Activated CD8-positive, alpha-beta memory T cell treated with anti-CD3 and anti-CD28 coated beads for 24 hours (primary cell): ENCODE measurements at places on chromosomes 1 and 21.

DNA sequence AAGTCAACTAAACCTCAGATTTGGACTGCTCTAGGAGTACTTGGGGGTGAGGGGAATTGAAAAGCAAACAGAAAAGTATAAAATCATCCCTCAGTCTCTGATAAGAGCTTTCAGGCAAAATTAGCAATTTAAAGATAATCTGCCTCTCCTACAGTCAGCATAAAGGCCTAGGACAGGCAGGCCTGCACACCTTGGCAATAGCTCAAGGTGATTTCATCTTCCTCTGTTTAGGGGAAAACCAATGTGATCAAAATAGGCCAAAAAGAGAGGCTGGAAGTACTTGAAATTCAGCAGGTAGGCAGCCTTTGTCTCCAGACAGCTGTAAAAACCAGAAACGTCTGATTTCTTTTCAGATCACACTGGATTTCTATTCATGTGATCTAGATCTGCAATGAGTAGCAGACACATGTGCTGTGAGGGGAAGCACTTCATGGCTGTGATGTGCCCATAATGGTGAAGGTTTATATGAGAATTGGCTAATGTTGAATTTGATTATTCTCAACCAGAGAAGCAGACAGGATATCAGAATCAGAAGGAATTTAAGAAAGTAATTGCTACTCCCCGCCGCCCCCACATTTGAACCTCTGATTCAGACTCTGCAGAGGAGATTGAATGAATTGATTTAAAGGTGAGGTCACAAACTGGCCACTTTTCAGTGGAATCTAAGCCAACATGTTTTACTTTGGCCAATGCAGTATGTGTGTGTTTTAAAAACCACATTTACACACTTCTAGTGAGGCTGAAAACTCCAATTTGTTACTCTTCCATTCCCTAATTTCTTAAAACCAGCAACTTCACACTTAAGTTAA is 45.8 kb upstream of the DNASE2B start:
- DNase-seq = no peak

DNA sequence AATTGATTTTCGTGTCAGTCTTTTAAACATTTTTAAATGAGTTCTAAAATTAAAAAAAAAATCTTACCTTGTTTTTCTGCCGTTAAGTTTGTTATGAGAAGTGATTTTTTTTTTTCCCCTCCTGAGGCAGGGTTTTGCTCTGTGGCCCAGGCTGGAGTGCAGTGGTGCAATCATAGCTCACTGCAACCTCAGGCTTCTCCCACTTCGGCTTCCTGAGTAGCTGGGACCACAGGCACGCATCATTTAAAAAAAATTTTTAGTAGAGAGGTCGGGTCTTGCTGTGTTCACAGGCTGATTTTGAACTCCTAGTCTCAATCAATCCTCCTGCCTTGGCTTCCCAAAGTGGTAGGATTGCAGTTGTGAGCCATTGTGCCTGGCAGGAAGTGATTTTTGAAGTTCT is 41.1 kb downstream of the MTR start:
- DNase-seq = no peak

GRCh38 chr1:158163000-158163947 is 17.4 kb upstream of the CD1D start:
- DNase-seq = no peak

DNA sequence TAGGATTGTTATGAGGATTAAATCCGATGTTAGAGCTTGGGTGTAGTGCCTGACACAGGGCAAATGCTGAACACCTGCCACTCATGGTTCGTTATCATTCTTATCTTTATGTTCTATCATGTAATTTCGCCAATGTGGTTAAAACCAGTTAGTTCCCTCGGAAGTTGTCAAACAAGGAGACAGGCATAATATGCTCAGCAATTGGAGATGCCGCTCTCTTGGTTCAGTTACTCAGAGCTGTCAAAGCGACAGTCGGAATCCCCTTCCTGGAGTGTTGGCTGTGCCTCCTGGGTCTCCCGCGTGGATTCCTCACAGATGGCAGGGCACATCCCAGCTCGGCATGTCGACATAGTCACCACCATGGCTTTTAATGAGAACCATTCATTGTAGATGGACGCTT is 192.2 kb downstream of the ROR1 start:
- no peak for DNase-seq

GRCh38 chr21:25735646-25736597 is 1.1 kb downstream of the GABPA start:
- DNase-seq = no peak

DNA sequence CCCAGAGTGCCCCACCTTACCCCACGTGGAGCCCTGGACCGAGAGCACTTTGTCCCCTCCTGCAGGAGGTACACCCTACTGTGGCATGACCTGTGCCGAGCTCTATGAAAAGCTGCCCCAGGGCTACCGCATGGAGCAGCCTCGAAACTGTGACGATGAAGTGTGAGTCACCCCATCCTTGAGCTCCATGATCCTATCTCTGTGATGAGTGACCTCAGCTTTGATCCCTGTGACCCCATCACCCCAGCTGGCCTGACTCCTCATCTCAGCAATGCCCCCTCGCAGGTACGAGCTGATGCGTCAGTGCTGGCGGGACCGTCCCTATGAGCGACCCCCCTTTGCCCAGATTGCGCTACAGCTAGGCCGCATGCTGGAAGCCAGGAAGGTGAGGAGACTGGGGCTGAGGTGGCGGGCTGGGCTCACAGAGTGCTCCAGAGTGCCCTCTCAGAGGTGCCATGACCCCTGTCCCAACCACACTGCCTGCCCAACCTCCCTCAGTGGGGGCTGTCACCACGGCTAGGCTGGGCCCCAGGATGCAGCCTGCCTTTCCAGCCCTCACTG is 16.2 kb upstream of the MPL start:
- DNase-seq = no peak

DNA sequence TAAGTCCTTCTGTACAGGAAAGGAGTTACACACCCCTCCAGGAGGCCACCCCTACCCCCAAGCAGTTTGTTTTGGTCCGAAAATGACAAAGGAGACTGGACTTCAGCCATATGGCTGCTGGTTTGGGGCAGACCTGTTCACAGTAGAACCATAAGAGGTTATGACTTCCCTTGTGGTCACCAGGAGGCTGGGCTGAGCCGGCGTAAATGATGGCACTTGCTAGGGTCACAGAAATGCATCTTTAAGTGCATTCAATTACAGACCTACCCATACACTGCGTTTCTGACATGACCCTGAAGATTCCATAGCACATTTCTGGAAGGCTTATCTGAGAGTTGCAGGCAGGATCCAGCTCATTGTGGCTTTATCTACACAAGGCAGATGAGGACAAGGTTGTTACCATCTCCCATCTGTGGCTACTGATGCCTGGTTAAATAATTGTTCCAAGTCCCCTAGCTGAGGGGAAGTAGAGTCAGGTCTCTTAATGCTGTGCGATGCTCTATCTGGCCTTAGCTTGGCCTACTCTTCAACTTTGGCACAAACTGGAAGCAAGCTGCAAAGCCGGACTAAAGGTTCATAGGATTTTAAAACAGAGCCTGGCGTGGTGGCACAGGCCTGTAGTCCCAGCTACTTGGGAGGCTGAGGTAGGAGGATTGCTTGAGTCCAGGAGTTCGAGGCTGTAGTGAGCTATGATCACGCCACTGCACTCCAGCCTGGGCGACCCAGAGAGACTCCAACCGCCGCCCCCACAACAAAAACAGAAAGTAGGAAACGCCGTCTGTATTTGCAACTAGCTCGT is 1.7 kb upstream of the TRIM67 start:
- no peak for DNase-seq

DNA sequence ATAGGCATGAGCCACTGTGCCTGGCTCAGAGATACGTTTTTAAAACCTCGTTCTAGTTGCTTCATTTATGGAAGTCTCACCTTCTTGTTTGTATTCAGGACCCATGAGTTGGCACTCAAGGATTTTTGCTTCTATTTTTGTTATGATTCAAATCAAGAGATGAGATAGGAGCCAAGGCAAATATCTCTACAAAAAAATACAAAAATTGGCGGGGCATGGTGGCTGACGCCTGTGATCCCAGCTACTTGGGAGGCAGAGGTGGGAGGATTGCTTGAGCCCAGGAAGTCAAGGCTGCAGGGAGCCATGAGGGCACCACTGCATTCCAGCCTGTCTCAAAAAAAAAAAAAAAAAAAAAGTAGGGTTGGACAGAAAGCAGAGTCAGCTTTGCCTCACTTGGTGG is 36.8 kb upstream of the ERRFI1 start:
- DNase-seq = no peak

- DNase-seq = no peak
These were observed 274.4 kb downstream of the PTBP2 start for GRCh38 chr1:96996001-96996400.

DNA sequence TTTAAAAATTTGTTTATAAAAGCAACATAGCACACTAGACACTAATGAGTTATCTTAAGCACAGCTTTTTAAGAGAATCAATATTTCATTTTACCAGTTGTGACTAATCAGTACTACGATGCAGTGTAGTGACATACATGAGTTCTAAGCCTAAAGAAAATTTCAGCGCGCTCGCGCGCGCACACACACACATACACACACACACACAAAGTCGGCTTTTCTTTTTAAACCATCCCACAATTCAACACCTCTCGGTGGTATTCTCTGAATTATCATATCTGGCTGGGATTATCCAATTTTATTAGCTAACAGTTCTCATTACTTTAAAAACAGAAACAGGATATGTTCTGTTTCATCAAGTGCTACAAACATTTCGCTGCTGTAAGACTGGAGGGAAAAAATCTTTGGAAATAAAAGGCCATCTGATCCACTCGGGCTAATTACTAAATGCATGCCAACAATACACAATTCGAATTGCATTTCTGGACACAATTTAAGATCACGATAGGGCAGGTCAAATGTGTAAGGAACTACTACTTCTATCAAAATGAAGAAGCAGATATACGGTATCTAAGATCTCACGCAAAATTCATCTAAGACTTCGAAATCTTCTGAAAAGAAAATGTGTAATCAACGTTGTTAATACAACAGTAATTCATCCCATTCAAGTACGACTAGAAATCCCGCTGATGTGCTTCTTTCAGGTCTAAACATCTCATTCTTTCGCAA is 1.2 kb downstream of the TUT4 start:
- DNase-seq = no peak

- no peak for DNase-seq
These were observed 74.6 kb upstream of the NFIA start for GRCh38 chr1:61007534-61008364.

DNA sequence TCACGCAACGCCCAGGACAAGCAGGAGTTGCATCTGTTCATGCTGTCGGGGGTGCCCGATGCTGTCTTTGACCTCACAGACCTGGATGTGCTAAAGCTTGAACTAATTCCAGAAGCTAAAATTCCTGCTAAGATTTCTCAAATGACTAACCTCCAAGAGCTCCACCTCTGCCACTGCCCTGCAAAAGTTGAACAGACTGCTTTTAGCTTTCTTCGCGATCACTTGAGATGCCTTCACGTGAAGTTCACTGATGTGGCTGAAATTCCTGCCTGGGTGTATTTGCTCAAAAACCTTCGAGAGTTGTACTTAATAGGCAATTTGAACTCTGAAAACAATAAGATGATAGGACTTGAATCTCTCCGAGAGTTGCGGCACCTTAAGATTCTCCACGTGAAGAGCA is 60.4 kb upstream of the ZNF326 start:
- no peak for DNase-seq

GRCh38 chr1:104459886-104460285 is 710.2 kb downstream of the AMY1C start:
- no peak for DNase-seq

GRCh38 chr1:195973311-195973904 is 634.8 kb downstream of the KCNT2 start:
- no peak for DNase-seq

- DNase-seq = no peak
These were observed 472 bp downstream of the DTL start for GRCh38 chr1:212035835-212036605.

- no peak for DNase-seq
These were observed 21.6 kb downstream of the HUNK start for GRCh38 chr21:31894457-31894856.

DNA sequence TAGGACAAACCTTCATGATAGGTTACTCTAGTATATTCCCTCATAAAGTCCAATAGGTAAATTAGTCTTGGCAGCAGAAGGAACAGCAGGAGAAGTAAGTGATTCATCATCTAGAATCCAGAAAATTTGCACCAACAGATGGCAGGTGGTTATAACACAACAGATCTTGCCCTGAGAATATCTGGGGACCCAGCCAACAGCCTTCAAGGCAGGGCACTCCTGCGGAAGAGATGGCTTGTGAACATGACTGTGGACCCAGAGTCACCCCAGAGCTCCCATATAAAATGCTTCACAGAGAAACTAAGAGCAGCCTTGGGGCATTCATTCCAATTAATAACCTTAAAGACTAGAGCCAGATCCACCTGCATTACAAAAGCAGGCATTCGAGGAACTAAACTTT is 7.9 kb upstream of the PLA2G2C start:
- no peak for DNase-seq

- no peak for DNase-seq
These were observed 305.5 kb upstream of the DUSP10 start for GRCh38 chr1:222047366-222047765.

DNA sequence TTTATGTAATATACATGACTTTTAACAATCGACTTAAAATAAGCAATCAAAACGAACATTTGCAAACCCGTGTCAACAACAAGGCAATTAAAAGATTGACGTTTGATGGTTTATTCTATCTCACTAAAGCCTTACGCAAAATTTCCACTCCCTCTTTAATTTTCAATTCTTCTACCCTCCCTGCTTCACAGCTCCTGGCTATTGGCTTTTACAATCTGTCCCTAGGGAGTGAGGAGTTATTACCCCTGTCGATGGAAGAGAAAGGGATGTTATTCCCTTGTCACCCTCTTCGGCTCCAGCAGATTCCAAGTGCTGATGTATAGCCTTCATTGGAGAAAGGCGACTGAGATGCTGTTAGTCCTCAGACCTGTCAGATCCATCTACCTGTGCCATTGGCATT is 161.3 kb downstream of the ZNF281 start:
- DNase-seq = no peak

- DNase-seq = no peak
These were observed 17.9 kb upstream of the MPL start for GRCh38 chr1:43319766-43320165.

DNA sequence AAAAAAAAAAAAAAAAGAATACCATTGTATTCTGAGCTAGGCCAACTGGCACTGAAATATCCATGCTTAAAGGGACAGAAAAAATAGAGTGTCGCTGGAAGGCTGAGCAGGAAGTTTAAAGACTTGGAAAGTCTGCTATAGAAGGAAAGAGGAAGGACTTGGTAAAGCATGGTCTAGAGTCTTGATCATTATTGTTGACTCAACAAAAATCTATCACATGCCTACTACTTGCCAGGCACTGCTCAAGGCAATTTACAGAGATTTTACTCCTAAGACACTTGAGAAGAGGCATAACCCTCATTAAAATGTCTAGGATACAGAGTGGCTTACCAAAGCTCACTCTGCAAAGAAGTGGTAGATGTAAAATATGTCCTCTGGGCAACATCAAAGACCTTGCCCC is 324.0 kb upstream of the DAB1 start:
- DNase-seq = no peak

DNA sequence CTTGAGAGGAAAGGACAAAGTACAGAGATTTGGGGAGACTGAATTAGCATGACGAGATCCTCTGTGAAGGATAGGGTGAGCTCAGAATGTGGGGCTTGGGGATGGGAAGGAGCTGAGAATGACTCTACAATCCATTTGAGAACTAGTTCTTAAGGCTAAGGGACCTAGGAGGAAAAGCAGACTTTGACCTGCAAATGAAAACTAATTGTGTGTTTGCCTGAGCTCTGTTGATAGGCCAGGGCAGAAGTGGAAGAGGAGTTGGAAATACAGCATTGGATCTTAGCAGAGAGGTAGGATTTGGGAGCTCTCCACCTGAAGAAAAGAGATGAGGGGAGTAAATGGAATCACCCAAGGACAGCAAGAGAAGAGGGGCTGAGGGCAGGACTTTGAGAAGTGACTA is 2.1 kb upstream of the RGS8 start:
- DNase-seq = no peak
